ENCODE measurements at places on chromosomes 1 and 21. TPM values are rescaled to one million over a fixed set of nuclear protein-coding genes. Genes with fewer than 3 reads are reported as not detected.
A peak's percentile ranks its signal among the peaks of the same experiment; 100 is the strongest.

The NCMAP gene
- 0.18 TPM for total RNA-seq

The NCAM2 gene
- total RNA-seq, result 4.5 TPM

The FAM163A gene
- total RNA-seq, result 0.31 TPM

The UQCRH gene
- total RNA-seq, result 415 TPM

The KRTAP13-2 gene
- not detected for total RNA-seq

The HSF2BP gene
- 1.2 TPM for total RNA-seq

The CD1B gene
- total RNA-seq, result 0.09 TPM

GRCh38 chr1:3459940-3460671 is 5.6 kb downstream of the ARHGEF16 start:
- no peaks in the 10 kb centered on the region for H3K36me3 ChIP-seq
- DNase-seq, result peak; percentile 53
- no peak overlapping the region for H3K4me3 ChIP-seq
- peak overlapping the region; percentile 62 for H3K27ac ChIP-seq

GRCh38 chr1:115220340-115221270 is 117.4 kb downstream of the NGF start:
- no peaks in the 10 kb centered on the region for H3K4me1 ChIP-seq
- DNase-seq, result no peak
- no peak overlapping the region for H3K4me3 ChIP-seq
- no peaks in the 10 kb centered on the region for H3K27me3 ChIP-seq

DNA sequence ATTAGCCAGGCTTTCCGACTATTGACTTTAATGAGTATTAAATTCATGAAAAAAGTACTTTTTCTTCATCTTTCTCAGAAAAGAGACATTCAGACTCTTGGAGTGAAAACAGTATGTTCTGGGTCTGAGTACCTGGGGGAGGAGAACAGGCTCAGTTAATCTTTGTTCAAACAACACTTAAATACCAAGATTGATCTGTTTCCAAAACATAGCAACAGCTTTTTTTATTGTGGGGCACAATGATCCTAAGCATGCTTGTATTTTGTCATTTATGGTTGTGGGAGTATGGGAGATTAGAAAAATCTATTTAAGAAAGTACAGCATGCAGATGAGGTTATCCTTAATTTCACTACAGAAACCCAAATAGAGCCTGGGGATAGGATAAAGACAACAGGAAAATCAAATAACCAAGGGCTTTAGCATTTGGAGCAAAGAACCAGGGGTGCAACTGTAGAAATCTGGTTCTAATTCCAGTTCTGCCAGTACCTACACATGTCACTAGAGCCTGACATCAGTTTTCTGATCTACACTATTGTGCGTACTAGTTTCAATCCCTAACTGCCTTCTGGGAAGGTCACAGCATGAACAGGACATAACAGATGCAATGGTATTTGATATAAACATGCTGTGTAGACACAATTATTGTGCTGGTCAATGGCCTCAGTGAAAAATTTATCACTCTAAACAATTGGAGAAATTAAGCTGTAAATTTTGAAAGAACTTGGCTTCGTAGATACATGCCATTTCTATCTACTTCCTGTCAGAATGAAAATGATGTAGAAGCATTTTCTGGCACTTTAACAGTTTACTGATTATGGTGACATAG is 91.2 kb downstream of the KCNK1 start:
- H3K36me3 ChIP-seq, result no peaks in the 10 kb centered on the region
- no peak overlapping the region for H3K4me3 ChIP-seq
- no peaks in the 10 kb centered on the region for H3K27me3 ChIP-seq
- DNase-seq, result no peak
- H3K27ac ChIP-seq, result no peak overlapping the region
- H3K4me1 ChIP-seq, result peaks cover 11% of the 10 kb centered on the region

- peaks cover 28% of the 10 kb centered on the region for H3K4me1 ChIP-seq
- DNase-seq, result peak; percentile 64
- no peak overlapping the region for H3K4me3 ChIP-seq
- no peaks in the 10 kb centered on the region for H3K36me3 ChIP-seq
- H3K27me3 ChIP-seq, result peaks cover 16% of the 10 kb centered on the region
These were observed 246.2 kb downstream of the NPHP4 start for GRCh38 chr1:5745800-5746610.

DNA sequence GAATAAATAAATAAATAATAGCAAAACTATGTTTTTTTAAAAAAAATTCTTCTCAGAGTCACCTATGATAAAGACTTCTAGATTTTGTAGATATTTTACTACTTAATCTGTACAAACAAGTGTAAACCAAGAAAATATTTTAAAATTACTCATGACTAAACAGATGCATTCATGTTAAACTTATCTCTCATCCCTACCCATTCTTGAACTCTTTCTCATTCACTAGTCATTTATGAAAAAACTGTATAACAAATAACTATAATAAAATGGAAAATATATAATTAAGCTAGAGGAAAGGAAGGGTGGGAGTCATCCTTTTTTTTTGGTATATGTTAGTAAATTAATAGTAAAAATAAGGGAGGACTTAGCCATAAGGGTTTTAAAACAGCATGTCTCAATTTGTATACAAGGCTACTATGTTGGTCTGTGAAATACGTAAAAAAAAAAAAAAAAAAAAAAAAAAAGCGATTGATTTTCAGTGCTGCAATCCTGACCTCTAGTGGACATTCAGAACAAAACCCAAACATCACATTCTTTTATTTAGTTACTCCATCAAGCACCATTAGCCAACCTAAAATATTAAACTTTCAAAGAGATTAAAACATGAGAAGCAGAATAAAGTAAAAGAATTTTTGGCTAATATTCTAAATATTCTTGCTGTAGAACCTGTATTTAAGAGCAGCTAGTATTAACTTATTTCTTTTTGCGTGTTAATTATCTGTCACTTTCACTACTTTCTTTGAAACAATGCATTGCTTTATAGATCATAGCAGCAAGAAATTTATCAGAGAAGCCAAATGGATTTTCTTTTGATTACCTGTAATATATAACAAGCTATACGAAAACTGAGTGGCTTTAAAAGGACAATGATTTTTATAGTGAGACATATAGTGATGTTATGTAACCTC is 255.8 kb upstream of the CACYBP start:
- H3K27ac ChIP-seq, result no peak overlapping the region
- peak; percentile 55 for DNase-seq
- no peak overlapping the region for H3K4me3 ChIP-seq
- H3K27me3 ChIP-seq, result no peaks in the 10 kb centered on the region
- no peaks in the 10 kb centered on the region for H3K36me3 ChIP-seq
- no peaks in the 10 kb centered on the region for H3K4me1 ChIP-seq

- H3K4me1 ChIP-seq, result no peaks in the 10 kb centered on the region
- no peaks in the 10 kb centered on the region for H3K27me3 ChIP-seq
- no peak overlapping the region for H3K27ac ChIP-seq
These were observed 67.9 kb upstream of the ZNF648 start for GRCh38 chr1:182129398-182129797.

GRCh38 chr1:226126824-226127569 is 59.5 kb downstream of the ACBD3 start:
- H3K4me1 ChIP-seq, result peaks cover 22% of the 10 kb centered on the region
- no peak for DNase-seq
- no peak overlapping the region for H3K27ac ChIP-seq
- H3K36me3 ChIP-seq, result no peaks in the 10 kb centered on the region
- peaks cover 11% of the 10 kb centered on the region for H3K27me3 ChIP-seq

DNA sequence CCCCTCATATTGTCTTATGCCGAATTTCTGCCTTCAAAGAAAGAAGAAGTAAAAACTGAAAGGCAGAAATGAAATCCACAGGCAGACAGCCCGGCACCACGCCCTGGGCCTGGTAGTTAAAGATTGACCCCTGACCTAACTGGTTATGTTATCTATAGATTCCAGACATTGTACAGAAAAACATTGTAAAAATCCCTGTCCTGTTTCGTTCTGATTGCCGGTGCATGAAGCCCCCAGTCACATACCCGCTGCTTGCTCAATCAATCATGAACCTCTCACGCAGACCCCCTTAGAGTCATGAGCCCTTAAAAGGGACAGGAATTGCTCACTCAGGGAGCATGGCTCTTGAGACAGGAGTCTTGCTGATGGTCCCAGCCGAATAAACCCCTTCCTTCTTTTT is 49.3 kb downstream of the JMJD4 start:
- no peak overlapping the region for H3K27ac ChIP-seq
- no peaks in the 10 kb centered on the region for H3K4me1 ChIP-seq
- no peaks in the 10 kb centered on the region for H3K27me3 ChIP-seq
- H3K36me3 ChIP-seq, result no peaks in the 10 kb centered on the region

GRCh38 chr1:109887884-109888283 is 22.8 kb upstream of the CSF1 start:
- no peak overlapping the region for H3K4me3 ChIP-seq
- peaks cover 55% of the 10 kb centered on the region for H3K4me1 ChIP-seq
- H3K27me3 ChIP-seq, result peaks cover 14% of the 10 kb centered on the region
- no peak for DNase-seq

DNA sequence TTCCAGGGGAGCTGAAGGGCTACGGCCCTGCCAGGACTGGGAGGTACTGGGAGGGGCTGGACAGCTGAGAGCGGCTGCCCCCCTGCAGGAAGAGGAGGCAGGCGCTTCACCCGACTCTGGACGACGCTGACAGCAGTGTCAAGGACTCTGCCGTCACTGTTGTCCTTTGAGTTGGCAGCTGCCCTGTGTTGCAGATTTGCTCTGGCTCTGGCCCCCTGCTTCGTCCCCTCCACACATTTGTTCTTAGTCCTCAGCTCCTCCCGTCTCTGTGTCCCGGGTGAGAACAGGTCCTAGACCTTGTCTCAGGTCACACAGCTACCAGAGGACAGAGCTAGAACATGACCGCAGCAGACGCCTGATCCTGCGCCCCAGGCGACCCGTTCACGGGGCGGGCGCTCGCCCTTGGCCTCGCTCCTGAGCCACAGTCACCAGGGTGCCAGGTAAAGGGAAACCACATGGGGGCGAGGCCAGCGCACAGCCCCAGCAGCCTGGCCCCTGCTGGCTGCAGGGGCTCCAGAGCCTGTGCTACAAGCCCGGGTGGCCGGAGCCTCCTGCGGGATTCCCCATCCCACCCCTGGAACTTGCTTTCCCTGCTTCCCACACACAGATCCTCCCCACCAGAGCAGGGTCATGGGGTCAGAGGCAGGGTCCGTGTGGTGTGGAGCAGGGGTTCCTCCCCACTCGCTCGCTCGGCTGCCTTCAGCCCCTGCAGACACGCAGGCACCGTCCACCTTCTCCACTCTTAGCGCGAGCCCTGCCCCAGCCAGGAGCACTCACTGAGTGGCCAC is 10.7 kb upstream of the NPHP4 start:
- no peaks in the 10 kb centered on the region for H3K36me3 ChIP-seq
- H3K4me1 ChIP-seq, result peaks cover 22% of the 10 kb centered on the region
- H3K27me3 ChIP-seq, result peaks cover 8% of the 10 kb centered on the region
- no peak overlapping the region for H3K4me3 ChIP-seq

DNA sequence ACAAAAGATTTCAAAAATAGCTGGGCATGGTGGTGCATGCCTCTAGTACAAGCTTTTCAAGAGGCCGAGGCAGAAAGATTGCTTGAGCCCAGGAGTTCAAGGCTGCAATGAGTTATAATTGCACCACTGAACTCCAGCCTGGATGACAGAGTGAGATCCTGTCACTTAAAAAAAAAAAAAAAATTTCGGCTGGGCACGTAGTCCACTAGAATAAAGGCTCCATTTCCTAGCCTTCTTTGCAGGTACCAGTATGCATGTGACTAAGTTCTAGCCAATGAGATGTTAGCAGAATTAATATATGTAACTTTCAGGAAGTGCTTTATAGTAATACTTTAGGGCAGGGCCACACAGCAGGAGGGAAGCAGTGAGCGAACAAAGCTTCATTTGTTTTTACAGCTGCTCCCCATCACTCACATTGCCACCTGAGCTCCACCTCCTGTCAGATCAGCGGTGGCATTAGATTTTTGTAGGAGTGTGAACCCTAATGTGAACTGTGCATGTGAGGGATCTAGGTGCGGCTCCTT is 28.8 kb upstream of the SYDE2 start:
- no peak for DNase-seq
- no peak overlapping the region for H3K27ac ChIP-seq
- no peaks in the 10 kb centered on the region for H3K27me3 ChIP-seq
- peaks cover 4% of the 10 kb centered on the region for H3K4me1 ChIP-seq
- no peaks in the 10 kb centered on the region for H3K36me3 ChIP-seq

DNA sequence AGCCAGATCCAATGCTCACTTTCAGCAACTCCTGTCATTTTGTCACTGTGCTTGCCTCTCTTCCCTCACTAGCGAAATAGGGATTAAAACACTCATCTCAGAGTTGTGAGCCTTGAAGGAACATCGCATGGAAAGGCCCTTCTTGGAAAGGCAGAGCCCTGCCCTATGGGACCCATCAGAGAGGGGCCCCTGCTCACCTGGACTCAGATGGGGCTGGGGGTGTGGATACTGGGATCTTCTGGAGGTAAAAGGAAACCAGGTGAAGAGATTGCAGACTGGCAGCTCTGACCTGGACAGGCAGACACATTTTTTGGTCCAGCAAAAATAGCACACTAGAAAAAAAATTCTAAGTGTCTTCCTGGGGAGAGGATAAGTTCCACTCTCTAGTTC is 54.2 kb upstream of the EPS8L3 start:
- H3K4me3 ChIP-seq, result no peak overlapping the region
- peaks cover 4% of the 10 kb centered on the region for H3K27me3 ChIP-seq
- peaks cover 41% of the 10 kb centered on the region for H3K4me1 ChIP-seq

DNA sequence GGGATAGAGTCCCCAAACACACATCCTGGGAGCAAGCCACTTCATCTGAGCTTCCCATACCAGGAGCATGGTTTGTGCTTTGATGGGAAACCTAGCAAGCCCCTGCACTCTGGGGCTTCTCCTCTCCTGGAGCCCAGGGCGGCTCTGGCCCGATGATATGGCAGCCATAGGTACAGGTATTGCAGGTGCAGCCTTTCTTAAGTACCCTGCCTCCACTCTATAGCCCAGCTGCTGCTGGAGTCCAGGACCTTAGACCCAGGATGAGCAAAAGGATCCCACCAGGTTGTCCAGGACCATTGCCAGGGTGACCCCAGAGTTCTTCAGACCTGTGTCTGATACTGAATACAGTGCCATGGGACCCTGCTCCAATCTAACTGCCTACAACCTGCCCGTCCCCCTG is 4.2 kb downstream of the C1orf226 start:
- H3K4me1 ChIP-seq, result peaks cover 15% of the 10 kb centered on the region
- H3K4me3 ChIP-seq, result no peak overlapping the region

- peaks cover 5% of the 10 kb centered on the region for H3K27me3 ChIP-seq
- DNase-seq, result peak; percentile 46
- H3K27ac ChIP-seq, result no peak overlapping the region
- H3K4me1 ChIP-seq, result no peaks in the 10 kb centered on the region
- no peaks in the 10 kb centered on the region for H3K36me3 ChIP-seq
These were observed 16.8 kb downstream of the GNG4 start for GRCh38 chr1:235632506-235633401.

GRCh38 chr1:198520524-198521254 is 19.8 kb downstream of the ATP6V1G3 start:
- H3K36me3 ChIP-seq, result no peaks in the 10 kb centered on the region
- no peak overlapping the region for H3K4me3 ChIP-seq
- DNase-seq, result no peak
- no peak overlapping the region for H3K27ac ChIP-seq

GRCh38 chr21:46399686-46400085 is 59.0 kb upstream of the DIP2A start:
- H3K4me3 ChIP-seq, result no peak overlapping the region
- DNase-seq, result no peak
- H3K27me3 ChIP-seq, result no peaks in the 10 kb centered on the region
- no peak overlapping the region for H3K27ac ChIP-seq
- peaks cover 63% of the 10 kb centered on the region for H3K36me3 ChIP-seq
- H3K4me1 ChIP-seq, result peaks cover 9% of the 10 kb centered on the region

Measured in muscle of leg (tissue), 16 donors.